T-helper 17 cell (primary cell): ENCODE measurements at places on chromosomes 6 and 20.
A peak's percentile ranks its signal among the peaks of the same experiment; 100 is the strongest.

DNA sequence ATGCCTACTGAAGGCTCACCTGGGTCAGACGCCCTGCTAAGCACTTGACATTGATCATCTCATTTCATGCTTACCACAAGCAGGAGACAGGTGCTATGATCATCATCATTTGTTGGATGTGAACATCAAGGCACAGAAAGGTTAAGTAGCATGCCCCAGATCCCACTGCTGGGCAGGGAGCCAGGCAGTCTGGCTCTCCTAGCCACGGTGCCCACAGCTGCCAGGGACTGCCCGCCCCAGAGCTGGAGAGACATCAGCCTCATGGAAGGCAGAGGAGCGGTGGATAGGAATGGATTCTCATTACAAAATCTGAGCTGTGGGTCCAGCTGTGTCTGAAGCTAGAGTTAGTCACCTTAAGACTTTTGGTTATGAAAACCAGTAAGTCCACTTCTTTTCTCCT, 3.6 kb downstream of the SULF2 start:
- DNase-seq: no peak

DNA sequence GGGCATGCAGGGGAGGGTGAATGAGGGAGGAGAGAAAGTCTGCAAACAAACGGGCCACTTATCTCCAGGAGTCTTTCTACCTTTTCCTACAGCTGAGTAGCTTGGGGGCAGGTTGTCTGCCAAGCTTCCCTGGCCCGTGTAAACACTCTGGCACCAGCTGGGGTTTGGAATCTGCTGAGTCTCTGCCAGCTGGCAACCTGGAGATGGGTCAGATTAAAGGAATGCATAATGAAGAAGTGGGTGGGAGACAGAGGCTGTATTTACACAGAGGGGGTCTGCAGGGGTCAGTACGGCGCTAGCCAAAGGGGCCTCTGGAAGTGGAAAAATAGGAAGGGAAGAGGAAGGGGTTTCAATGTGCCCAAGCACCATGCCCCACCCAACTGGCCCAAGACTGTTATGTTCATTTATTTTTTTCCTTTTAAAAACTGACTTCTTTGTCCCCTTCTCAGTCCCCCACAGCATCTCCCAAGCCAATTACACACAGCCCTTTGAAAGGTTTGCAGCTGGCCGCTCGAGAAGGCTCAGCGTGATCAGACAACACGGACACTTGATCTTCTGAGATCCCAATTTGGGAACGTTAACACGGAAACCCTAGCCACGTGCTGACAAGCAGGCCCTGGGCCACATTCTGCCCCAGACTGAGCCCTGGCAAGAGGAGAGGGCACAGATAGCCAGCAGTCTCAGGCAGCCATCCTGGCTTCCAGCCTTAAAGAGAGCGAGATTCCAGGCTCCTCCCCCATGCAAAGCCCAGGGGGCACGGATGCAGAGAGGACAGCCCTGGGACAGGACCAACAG, 25.2 kb downstream of the TRAM2 start:
- DNase-seq: no peak

DNA sequence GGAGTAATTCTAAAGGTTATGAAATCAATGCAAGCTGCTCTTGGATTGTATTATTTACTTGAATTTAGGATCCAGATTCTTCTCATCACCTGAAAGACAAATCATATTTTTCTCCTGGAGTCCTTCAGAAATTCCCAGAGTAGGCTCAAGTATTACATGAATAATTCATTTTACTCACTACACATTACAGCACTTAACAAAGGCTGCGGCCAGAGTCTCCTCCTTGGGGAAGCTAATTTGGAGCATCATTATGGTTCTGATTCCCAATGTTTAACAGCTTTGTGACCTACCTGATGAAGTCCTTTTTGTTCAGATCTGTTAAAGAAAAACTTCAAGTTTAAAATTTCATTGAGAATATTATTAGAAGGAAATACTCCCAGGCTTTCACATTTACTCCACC, 28.7 kb downstream of the GRIK2 start:
- no peak for DNase-seq

DNA sequence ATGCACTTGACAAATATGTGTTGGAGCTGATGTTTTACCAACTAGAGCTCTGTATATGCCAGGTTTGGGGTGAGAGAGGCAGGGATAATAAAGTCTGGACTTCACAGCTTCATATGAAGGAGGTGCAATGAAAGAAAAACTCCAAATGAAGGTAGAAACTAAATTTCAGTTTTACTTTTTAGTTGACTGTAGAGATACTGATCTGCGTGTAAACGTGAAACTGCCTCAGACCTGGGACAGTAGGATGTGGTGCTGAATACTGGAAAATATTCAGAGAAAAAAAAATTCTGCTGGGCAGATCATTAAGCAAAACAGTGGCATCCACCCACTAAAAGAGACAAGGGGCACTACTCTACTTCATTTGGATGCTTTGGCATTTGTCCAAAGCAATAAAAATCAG, 94.5 kb downstream of the BACH2 start:
- no peak for DNase-seq

GRCh38 chr6:7106215-7106751, 1.5 kb upstream of the RREB1 start:
- no peak for DNase-seq

DNA sequence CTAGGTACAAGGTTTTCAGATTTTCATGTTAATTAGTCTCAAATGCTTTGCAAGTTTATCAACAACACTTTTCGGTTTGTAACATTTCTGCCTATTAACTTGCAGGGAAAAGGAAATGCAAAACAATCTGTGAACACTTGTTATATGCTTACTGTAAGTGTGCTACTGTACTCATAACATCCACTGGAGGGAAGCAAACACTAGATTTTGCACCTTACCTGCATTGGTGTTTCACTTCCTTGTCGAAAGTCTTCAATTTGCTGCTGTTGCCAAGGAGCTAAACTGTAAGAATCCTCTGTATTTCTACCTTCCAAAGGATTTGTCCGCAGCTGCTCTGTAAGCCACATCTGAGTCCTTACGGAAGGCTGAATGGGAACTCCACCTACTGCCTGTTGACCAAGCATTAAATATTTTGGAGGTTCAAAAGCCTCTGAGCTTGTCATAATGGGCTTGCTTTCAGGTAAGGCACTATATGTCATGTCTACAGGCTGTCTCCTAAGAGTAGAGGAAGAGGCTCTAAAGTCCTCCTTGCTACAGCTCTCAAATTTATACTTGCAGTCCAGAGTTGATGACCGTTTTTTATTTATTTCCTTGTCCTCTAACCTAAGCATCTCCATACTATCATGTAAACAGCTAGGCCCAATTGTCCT, 17.3 kb downstream of the PLN start:
- no peak for DNase-seq

- no peak for DNase-seq
These were observed 1.3 kb downstream of the SEC63 start for GRCh38 chr6:107956586-107957307.

- DNase-seq: no peak
These were observed 691.2 kb downstream of the QKI start for GRCh38 chr6:164105705-164106104.

GRCh38 chr20:50240092-50240491, 49.5 kb downstream of the CEBPB start:
- no peak for DNase-seq

DNA sequence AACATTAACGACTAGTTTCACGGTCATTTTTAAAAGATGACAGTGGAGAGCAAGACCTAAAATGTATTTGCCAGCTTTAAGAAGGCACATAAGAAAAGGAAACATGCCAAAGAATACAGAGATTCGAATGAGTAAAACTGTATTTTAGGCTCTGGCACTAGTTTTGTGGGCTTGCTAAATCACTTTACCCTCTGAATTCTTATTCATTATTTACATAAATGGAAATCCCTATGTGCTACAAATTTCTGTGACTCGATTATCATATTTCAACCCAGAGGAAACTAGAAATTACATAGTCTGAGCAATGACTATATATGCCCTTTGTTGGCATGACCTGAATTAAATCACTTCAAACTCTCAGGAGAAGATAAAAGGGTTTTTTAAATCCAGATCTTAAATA, 441.7 kb upstream of the RNF217 start:
- DNase-seq: no peak

- no peak for DNase-seq
These were observed 131.0 kb downstream of the DOK5 start for GRCh38 chr20:54606380-54606779.

- DNase-seq: no peak
These were observed 249 bp downstream of the SAMD10 start for GRCh38 chr20:63979229-63979556.

- no peak for DNase-seq
These were observed 450.1 kb upstream of the MANEA start for GRCh38 chr6:95127261-95127660.

DNA sequence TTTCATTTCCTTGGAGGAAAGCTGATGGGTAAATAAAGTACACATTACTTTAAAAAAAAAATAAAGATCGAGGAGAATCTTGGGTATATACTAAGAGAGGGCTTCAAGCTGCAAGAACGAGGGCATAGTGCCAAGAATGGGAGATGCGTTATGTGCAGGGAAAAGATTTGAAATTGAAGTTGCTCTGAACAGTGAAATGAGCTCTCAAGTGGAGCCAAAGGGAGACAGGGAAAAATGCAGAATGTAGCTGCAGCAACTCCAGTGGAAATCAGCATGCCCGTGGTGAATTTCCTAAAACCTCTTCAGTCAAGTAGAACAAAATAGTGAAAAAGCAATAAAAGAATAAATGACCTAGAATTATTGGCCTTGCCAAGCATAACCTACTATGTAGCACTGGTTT, 11.4 kb upstream of the COL9A1 start:
- no peak for DNase-seq

GRCh38 chr6:38753707-38754106, 38.6 kb downstream of the DNAH8 start:
- DNase-seq: no peak

- no peak for DNase-seq
These were observed 36.3 kb downstream of the RNF146 start for GRCh38 chr6:127302728-127303660.

DNA sequence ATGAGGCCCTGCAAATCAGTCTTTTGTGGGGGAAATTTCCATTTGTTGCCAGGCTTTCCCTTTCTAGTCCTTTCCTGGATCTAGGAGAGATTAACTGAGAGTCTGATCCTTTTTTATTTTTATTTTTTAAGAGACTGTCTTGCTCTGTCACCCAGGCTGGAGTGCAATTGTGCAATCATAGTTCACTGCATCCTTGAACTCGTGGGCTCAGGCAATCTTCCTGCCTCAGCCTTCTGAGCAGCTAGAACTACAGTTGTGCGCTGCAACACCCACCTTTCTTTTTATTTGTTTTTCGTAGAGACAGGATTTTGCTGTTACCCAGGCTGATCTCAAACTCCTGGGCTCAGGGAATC, 22.9 kb downstream of the OR2B2 start:
- no peak for DNase-seq

DNA sequence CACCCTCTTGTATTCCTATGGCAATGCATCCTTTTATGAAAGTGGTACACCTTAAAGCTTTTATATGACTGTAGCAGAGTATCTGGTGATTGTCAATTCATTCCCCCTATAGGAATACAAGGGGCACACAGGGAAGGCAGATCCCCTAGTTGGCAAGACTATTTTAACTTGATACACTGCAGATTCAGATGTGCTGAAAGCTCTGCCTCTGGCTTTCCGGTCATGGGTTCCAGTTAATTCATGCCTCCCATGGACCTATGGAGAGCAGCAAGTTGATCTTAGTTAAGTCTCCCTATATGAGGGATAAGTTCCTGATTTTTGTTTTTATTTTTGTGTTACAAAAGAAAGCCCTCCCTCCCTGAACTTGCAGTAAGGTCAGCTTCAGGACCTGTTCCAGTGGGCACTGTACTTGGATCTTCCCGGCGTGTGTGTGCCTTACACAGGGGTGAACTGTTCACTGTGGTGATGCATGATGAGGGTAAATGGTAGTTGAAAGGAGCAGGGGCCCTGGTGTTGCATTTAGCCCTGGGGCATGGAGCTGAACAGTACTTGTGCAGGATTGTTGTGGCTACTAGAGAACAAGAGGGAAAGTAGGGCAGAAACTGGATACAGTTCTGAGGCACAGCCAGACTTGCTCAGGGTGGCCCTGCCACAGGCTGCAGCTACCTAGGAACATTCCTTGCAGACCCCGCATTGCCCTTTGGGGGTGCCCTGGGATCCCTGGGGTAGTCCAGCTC, 292.1 kb downstream of the ESR1 start:
- DNase-seq: no peak

- DNase-seq: no peak
These were observed 730 bp downstream of the PARD6B start for GRCh38 chr20:50731930-50732690.

- no peak for DNase-seq
These were observed 3.8 kb upstream of the MLN start for GRCh38 chr6:33807606-33808005.

GRCh38 chr20:19277381-19277780, 64.9 kb downstream of the SLC24A3 start:
- DNase-seq: no peak

- no peak for DNase-seq
These were observed 39.6 kb upstream of the CSE1L start for GRCh38 chr20:49006446-49006980.

DNA sequence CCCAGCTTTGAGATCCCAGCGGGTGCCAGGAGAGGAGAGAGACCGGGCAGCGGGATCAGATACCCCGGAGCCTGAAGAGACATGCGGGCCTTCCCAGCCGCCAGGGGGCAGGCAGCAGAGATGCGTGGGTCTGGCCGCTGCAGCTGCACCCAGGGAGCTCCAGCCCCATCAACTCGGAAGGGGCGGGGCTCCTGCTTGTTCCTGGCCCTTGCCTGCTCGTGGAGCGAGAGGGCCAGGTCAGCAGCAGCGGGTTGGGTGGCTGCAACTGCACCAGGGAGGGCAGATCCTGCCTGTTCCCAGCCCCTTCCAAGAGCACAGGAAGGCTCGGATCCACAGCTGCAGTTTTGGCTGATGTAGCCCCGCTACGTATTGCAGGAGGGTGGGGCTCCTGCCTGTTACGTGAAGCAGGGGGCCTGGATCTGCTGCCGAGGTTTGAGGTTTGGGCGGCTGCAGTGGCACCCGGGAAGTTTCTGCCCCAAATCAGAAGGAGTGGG, 532.8 kb downstream of the RFPL4B start:
- DNase-seq: no peak

DNA sequence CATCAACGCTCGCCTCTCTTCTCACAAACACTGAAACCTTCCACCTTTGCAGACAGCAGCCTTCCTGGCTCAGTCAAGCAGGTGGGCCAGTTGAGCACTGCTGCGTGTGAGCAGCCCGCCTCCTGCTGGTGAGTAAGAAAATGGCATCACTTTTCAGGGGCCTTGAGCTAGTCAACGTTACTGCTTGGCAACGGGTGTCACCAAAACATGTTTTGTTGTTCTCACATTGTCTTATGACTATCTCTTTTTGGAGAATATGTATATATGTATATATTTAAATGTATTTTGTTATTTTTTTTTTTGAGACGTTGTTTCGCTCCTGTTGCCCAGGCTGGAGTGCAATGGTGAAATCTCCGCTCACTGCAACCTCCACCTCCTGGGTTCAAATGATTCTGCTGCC, 97.0 kb upstream of the AGPAT4 start:
- DNase-seq: peak; percentile 57

GRCh38 chr6:125793863-125794262, 3.1 kb downstream of the NCOA7 start:
- no peak for DNase-seq
